Stimulated activated memory B cell treated with anti-CD40 and anti-IgM and Interleukin-4, amounts not matched to agents 10 μg/mL and 1 μg/mL and 100 μg/mL, for 72 hours (primary cell): ENCODE measurements at places on chromosomes 6 and 20.

DNA sequence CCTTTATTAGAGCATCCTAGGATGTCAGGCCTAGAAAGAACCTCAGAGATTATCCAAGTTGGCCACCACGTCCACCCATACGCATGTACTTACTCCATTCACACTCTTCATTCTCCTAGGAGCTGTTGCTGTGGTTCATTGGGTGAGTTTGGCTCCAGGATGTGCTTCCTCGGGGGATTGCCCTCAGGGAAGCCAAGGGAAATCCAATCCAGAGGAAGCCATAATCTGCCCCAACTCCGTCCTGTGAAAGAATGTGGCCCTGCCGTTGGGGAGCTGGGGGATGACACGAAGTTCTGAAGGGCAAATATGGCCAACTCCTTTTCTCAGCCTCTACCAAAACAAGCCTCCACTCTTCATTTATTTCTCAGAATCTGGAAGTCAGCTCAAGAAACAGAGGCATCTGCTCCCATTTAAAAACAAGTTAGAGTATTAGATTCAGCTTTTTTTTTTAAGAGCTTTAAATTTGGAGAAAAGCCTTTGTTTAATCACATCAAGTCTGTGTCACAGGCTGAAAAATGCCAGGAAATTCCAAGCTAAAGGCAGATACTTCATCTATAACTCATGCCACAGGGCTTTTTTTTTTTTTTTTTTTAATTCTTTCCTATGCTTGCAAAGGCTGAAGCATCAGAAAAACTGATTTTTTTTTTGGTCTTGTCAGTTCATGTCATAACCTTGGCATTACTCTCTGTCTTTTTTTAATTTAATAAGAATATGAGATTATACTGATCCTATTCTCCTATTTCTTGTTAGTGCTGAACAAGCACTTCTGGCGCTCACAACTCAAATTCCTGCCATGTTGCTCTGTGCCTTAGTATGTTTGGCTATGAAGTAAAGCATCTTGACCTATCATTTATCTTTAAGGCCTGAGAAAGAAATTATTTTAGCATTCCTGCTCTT, 480.9 kb upstream of the MARCKS start:
- no peak for ATAC-seq

GRCh38 chr6:146972546-146972945, 231.7 kb upstream of the STXBP5 start:
- no peak for ATAC-seq

GRCh38 chr20:1628621-1629020, 8.8 kb upstream of the SIRPB1 start:
- ATAC-seq = no peak

DNA sequence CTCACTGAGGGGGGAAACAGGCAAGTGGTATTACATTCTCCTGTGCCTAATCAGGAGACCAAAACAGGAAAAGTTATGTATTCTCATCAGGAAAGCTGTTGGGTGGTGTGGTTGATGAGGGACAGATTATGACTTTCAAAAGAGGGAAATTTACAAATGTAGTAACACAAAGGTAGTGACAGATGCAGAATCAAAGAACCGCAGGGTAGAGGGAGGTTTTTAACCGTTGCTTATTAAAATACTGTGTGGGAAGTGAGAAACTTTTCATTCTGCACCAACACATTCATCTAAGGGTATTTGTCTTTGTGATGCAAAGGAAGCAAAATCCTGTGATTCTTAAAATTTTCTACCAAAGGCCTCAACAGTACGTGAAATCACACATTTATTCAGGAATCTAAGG, 288.2 kb upstream of the MAN1A1 start:
- no peak for ATAC-seq

- no peak for ATAC-seq
Measured at GRCh38 chr6:64084185-64084663, 448.6 kb downstream of the PHF3 start.

GRCh38 chr6:1162367-1163275, 149.3 kb upstream of the FOXQ1 start:
- ATAC-seq = no peak

GRCh38 chr6:150220634-150221551, 78.0 kb downstream of the PPP1R14C start:
- no peak for ATAC-seq

GRCh38 chr6:13191461-13191860, 136.9 kb downstream of the TBC1D7 start:
- ATAC-seq = no peak

DNA sequence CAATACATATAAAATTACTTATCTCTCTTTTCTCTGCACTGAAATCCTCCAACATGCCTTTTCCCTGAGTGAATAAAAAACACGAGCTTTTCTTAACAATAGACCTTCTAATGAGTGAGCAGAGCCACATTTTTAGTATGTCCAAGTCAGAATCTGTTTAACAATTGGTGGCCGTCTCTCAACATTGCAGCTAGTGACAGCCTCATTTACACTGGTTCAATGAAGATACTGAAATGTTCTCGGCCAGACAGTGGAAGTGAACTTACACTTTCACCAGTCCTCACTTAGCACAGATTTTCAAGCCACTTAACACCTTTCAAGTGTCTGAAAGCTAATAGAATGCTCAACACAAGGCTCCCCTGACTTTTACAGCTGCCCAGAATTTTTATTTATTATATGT, 767.1 kb downstream of the KIF16B start:
- ATAC-seq = no peak

- no peak for ATAC-seq
Measured at GRCh38 chr6:136922685-136923006, 545 bp downstream of the SLC35D3 start.

- peak; percentile 69 for ATAC-seq
Measured at GRCh38 chr20:33883164-33883563, 72.0 kb downstream of the CHMP4B start.

DNA sequence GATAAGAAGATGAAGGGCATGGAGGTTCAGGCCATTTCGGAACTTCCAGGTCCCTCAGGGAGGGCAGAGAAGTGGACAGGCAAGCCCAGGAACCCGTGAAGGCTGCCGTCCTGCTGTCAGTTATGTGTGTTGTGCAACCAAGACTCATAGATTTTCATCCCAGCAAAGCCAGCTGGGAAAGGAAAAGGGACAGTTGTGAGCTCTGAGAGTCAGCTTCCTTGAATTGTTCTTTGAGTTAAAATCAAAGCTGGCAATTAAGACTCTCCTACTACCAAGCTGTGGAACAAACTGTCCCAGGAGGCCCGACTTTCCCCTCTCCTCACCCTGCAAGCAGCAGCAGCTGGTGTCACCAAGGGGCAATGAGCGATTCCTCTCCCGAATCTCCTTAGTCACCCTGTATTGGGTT, 46.3 kb upstream of the IYD start:
- no peak for ATAC-seq

DNA sequence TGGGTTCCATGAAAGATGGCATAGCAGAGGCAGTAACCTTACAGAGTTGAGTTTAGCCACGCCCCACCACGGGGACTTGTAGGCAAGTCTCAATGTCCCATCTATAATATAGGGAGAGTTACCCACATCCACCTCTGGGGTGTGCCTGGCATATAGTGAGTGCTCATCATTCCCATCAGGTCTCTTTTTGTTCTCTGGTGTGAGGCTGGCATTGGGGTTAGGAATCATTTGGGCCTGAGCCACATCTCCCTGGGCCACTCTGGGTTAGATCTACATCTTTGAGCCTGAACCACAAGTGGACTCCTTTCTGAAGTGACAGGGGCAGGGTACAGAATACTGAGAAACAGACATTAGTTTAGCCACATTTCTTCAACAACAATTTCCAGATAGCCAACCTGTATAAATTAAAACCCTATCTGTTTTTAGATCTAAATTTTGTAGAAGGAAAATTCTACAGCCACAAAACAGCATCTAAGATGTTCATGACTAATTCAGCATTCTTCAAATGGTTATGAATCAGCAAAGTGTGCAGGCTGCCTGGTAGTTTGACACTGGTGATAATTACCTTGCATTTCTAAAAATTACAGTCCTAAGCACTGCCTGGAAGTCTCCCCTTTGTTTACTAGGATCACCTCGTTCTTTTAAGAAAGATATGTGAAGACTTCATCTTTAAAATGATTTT, 20.1 kb downstream of the RNF24 start:
- ATAC-seq = no peak

GRCh38 chr6:41263267-41263666, 23.2 kb downstream of the TREM1 start:
- no peak for ATAC-seq

DNA sequence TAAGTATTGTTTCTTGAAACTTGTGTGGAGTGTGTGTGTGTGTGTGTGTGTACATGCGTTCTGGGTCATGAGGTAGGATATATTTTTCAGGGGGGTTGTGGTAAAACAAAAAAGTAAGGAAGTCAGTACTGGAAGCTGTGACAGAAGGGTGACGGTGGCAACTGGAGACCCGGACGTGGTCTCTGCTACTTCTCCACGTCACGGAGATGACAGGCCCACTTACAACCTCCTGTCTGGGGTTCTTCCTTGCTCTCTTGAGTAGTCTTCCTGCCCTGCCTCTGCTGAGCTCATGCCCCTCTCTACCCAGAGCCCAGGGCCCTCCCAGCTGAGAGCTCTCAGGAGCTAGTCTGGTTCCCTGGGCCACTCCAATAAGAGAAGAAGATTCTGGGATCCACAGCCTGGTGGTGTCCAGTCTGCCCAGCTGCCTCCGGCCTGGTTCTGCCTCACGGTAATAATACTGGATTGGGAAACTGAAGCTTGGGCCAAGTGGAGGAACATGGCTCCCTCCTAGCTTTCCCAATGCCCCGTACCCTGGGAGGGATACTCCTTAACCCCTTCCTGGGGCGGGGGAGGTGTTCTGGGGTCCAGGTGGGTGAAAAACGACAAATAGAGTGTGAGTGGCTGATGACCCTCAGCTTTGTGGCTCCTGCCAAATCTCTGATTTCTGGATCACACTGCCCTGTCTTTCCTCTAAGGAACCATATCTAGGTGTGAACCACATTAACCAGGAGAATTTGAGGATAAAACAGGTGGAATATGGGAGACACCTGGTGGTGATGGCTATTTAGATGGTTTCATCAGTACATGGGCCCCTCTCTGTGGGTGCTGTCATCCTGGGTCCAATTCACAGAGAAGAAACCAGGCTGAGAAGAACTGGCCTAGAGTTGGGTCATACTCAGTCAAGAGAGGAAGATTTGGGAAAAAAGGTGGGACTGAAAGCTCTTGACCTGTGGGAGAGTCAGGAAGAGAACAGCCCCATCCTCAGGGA, 27.2 kb downstream of the VEGFA start:
- no peak for ATAC-seq

GRCh38 chr6:38188677-38189335, 369.3 kb downstream of the ZFAND3 start:
- ATAC-seq = no peak

- no peak for ATAC-seq
Measured at GRCh38 chr20:2051946-2052345, 49.7 kb upstream of the STK35 start.

DNA sequence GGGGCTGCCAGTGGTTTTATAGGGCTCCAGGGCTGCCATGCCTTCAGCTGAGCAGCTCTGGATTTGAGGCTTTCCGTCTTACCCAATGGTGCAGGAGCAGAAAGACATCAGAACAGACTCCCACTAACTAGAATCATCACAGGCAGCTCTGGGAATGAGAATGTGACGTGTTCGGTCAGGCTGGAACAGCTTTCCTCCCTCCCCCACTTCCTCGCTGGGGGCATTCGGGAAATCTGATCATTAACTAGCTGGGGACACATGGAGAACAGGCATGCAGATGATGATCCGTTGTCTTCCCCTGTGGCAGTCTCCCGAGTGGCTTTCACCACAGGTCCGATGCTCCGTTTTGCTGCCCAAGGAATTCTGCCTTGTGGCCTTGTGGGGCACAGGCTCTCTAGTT, 5.5 kb upstream of the MTG2 start:
- no peak for ATAC-seq

- no peak for ATAC-seq
Measured at GRCh38 chr6:28897369-28897745, 26.4 kb downstream of the TRIM27 start.

GRCh38 chr6:151015101-151015700, 149.7 kb downstream of the MTHFD1L start:
- no peak for ATAC-seq

GRCh38 chr20:48758206-48758820, 69.5 kb downstream of the PREX1 start:
- ATAC-seq = peak; percentile 75

DNA sequence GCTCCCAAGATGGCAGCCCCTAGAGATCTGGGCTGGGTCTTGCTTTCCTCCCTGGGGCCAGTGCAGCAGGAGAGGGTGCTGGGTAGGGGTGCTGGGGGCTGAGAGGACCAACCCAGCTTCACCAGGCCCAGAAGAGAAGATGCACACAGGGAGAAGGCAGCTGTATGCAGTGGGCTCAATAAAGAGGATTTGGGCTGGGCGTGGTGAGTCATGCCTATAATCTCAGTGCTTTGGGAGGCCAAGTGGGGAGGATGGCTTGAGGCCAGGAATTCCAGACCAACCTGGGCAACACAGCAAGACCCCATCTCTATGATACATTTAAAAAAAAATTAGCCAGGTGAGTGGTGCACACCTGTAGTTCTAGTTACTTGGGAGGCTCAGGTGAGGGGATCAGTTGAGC, 25.7 kb upstream of the EMILIN3 start:
- ATAC-seq = no peak

DNA sequence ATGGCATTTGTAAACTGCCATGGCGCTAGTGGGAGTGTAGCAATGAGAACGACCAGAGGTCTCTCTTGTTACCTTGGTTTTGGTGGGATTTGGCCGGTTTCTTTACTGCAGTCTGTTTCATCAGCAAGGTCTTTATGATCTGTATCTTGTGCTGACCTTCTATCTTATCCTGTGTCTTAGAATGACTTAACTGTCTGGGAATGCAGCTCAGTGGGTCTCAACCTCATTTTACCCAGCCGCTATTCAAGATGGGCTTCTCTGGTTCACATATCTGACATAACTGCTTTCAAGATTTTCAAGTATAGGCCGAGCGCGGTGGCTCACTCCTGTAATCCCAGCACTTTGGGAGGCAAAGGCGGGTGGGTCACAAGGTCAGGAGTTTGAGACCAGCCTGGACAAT, 1.9 kb upstream of the SFT2D1 start:
- ATAC-seq = no peak

DNA sequence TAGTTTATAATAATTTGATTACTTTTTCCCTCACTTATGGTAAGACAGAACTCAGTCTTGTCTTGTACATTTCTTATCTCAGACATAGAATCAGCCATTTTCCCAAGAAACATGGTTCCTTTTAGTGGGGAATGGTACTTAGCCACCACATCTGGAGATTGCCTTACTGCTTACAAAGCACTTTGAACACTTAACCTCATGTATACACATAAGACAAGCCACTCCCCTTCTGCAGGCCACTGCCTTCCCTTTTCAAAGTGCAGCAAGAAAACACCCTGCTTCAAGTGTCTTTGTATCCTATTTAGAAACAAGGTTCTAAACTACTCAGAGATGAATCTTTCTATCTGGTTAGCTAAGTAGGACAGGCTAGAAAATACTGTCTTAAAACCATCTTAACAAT, 159.2 kb downstream of the UBE3D start:
- ATAC-seq = no peak
